ENCODE measurements at places on chromosomes 12 and 14.
A peak's percentile ranks its signal among the peaks of the same experiment; 100 is the strongest.

DNA sequence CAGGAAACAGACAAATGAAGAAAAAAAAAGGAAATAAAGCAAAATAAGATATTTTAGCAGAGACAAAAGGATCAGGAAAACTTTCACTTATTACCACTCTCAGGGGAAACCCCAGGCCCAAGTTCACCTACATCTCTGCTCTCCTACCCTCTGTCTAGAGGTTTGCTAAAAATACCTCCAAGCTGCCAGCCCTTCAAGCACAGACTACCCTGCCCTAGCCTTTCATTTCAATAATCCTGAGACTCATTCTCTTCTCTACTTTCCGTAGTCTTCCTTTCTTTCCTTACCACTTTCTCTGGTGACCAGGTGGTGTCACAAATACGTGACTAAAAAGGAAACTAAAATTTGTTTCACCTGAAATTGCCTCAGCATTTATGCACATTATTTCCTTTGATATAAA lies 33.8 kb downstream of the RPAP3 start:
- no peak for DNase-seq

- DNase-seq = no peak
These were observed 3.9 kb downstream of the CDH24 start for GRCh38 chr14:23053426-23053825.

DNA sequence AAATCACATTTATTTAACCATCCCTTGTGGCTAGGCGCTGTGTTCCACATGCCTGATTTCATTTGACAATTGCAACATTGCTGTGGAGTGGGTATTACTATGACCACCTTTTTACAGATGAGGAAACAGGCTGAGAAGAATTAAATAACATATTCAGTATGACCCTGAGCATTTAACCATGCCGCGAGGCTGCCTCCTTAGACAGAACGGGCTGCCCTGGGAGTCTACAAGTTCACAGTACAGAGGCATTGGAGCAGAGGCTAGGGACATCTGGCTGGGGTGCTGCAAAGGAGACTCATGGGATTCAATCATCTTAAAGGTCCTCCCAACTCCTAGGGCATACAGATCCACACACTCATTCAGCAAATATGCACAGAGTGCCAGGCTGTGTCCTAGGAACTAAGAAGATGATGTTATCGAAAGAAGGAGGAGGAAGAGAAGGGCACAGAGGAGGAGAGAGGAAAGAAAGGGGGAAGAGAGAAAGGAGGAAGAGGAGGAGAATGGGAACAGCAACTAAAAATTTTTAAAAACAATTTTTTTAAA lies 164.7 kb upstream of the CCND2 start:
- no peak for DNase-seq

DNA sequence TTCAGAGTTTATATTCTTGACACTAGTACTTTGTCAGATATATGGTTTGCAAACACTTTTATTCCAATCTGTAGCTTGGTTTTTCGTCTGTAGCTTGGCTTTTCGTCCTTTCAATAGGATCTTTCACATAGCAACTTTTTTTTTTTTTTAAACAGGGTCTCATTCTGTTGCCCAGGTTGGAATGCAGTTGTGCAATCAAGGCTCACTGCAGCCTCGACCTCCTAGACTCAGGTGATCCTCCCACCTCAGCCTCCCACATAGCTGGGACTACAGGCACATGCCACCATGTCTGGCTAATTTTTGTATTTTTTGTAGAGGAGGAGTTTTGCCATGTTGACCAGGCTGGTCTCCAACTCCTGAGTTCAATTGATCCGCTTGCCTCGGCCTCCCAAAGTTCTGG lies 460.4 kb upstream of the SOX5 start:
- DNase-seq = no peak

GRCh38 chr12:49346659-49347310 lies at the start of gene DNAJC22:
TSS of gene DNAJC22 (plus strand) at chr12:49346888. CDS start at chr12:49348873, 1,985 bp downstream.
- no peak for DNase-seq

DNA sequence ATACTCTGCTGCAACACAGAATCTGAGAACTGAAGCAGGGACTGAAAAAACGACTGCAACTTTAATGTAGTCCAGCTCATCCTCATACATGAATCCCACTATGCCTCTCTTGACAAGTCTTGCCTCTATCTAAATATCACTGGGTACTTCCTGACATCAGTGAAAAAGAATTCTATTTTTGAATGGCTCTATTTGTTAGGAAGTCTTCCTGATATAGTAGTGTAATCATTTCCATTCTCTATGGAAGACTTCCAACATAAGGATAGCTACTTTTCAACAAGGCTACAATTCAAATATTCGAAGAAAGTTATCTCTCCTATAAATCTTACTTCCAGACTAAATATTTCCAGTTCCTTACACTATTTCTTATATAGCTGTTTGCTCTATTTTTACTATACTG lies 167.5 kb downstream of the MDGA2 start:
- no peak for DNase-seq

- no peak for DNase-seq
These were observed 836.2 kb upstream of the MGAT4C start for GRCh38 chr12:87092421-87092820.

DNA sequence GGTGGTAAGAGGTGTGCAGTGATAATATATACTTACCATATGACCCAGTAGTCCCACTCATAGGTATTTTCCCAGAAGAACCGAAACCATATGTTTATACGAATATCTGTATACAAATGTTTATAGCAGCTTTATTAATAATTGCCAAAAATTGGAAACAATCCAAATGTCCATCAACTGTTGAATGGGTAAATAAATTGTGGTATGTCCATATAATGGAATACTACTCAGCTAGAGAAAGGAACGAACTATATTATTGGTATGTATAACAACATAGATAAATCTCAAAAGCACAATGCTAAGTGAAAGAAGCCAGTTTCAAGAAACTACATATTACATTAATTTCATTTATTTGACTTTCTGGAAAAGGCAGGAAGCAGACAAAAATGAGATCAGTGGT lies 66.1 kb downstream of the TTLL5 start:
- no peak for DNase-seq

DNA sequence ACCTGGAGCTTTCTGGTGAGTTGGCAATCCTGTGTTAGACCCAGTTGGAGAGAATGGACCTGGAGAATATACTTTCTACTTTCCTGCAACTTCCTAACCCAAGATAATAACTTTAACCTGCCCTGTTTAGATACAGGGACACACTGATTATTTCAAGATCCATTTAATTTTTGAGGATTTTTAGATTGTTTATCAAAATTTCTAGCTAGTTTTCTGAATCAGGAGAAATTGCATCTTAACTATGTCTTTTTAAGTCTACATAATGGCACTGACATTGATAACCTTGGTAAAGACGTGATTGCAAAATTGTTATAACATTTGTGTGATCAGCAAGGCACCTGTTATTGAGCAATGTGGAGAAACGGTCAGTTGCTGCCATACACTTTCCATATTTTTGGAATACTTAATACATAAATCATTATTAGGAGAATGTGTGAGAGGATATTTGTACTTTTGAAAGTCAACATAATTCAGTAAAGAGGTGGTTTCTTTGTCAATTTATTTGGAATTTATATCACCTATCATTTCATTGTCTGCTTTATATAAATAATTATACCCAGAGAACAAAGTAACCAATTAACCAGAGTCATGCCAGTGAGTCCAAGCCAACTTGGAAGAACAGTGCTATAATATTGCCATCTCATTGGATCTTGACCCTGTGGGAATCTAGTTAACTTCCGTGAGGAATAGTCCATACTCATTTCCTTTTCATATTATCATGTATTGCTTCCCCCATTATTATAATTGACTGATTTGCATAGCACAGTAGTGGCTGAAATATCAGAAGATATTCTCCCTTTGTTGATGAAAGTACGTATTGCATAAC lies 28.4 kb downstream of the NFYB start:
- no peak for DNase-seq

- DNase-seq = no peak
These were observed 25.1 kb downstream of the ANKS1B start for GRCh38 chr12:99959549-99960170.

- DNase-seq = peak; percentile 72
These were observed 687 bp downstream of the RAB35 start for GRCh38 chr12:120115692-120116440.

DNA sequence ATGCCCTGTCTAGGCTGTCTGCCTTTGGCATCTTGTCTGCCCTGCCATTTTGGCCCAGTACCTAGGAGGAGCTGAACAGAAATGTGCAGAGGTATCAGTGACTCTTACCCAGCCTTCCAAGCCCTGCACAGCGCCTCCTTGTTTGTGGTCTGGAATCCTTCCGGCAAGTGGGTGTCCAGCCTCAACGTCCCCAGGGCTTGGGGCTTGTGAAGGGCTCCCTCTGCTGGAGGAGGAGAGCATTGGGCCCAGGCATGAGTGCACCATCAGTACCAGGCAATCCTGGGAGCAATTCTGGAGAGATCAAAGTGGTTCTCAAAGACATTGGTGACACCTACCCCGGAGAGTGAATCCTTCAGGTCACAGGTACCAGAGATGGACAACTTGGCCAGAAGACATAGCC lies 2.4 kb upstream of the TCL1B start:
- peak; percentile 34 for DNase-seq

- no peak for DNase-seq
These were observed 133.2 kb downstream of the RAD51B start for GRCh38 chr14:67952786-67953185.

DNA sequence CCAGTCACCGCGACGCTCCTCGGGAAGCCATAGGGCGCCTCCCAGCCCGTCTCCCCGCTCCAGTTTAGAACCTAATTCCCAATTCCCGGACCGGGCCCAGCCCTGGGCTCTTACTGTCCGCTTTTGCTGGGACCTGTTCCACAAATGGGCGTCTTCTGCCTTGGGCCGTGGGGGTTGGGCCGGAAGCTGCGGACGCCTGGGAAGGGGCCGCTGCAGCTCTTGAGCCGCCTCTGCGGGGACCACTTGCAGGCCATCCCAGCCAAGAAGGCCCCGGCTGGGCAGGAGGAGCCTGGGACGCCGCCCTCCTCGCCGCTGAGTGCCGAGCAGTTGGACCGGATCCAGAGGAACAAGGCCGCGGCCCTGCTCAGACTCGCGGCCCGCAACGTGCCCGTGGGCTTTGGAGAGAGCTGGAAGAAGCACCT lies 797 bp downstream of the UNG start:
- peak; percentile 72 for DNase-seq

- DNase-seq = no peak
These were observed 76.7 kb downstream of the MED13L start for GRCh38 chr12:116200812-116201211.

- no peak for DNase-seq
These were observed 193.4 kb downstream of the ERC1 start for GRCh38 chr12:1184402-1184801.
